ENCODE measurements at places on chromosomes 6 and 20.

- DNase-seq, result peak; percentile 33
Observed at GRCh38 chr6:20875369-20875963, 341.2 kb downstream of the CDKAL1 start.

DNA sequence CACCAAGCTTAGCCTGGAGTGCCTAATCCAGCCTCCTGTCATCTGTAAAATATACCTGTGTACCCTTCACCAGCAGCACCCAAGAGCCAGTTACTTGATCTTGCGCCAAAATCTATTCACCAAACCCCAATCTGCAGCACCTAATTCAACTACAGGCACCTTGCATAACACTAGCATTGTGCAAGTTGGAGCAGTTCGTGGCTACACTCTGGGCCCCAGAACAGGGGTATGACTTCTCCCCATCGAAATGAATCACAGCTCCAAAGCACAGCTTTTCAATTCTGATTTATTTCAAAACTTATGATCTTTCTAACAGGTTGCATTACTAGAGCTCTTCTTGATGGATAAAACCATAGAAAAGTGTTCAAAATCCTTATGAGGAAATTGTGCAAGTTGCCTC is 100.4 kb upstream of the TCF21 start:
- DNase-seq, result no peak

- DNase-seq, result peak; percentile 29
Observed at GRCh38 chr6:44289726-44290260, 19.5 kb downstream of the TMEM151B start.

DNA sequence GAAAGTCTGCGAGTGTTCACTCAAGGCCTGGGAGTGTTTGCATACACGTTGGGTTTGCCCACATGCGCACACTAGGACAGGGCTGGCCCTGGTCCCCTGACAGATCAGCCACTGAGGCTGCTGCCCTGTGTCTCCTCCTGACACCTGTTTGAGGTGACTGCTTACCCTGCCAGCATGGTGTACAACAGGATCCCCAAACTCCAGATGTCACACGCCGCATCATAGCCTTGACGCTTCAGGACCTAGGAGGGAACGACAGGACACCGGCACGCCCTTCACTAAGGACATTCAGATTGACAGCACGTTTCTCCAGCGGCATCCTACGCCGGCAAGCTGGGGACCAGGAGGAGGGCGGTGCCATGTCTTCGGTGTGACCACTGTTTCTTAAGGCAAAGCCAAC is 37.0 kb upstream of the MPC1 start:
- no peak for DNase-seq

DNA sequence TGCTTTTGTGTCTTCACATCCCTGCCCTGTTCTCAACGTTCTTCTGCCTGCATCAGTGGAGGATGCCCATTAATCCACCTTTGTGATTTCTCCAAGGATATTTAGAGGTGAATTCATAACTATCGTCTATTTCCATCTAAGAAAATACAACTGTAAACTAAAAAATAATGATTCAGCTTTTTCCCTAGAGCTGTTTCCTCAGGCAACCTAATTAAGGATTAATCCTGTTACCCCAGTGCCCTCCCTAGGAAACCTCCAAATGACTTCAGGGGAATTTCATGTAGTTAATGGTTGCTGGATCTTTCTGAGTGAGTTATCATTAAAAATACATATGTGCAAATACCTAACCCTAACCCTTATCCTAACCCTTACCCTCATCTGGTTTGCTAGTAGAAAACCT is 14.6 kb upstream of the AFDN start:
- DNase-seq, result no peak

GRCh38 chr20:44356353-44356723 is 839 bp downstream of the HNF4A start:
- DNase-seq, result no peak

GRCh38 chr6:9224539-9224938 is 789.2 kb upstream of the SLC35B3 start:
- no peak for DNase-seq

DNA sequence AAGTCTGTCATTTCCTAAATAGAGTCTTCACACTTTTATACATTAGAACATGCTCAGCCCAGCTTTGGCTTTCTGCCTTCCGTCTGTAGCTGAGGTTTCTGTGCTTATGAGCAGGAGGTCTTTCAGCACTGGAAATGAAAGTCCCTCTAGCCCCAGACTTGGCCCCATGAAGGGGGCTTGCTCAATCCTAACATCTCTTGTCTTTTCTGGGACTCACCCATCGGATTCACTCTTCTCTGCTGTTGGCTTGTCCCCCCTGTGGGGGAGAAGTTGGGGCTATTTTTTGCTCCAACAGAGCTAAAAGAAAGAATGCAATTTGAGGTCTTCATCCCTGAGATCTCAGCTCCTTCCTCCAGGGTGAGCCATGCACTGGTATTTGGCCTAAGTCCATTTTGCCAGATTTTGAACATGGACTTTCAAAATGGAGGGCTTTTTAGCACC is 177.7 kb downstream of the MRPL14 start:
- no peak for DNase-seq

- no peak for DNase-seq
Observed at GRCh38 chr6:45986746-45987274, 28.9 kb downstream of the CLIC5 start.

DNA sequence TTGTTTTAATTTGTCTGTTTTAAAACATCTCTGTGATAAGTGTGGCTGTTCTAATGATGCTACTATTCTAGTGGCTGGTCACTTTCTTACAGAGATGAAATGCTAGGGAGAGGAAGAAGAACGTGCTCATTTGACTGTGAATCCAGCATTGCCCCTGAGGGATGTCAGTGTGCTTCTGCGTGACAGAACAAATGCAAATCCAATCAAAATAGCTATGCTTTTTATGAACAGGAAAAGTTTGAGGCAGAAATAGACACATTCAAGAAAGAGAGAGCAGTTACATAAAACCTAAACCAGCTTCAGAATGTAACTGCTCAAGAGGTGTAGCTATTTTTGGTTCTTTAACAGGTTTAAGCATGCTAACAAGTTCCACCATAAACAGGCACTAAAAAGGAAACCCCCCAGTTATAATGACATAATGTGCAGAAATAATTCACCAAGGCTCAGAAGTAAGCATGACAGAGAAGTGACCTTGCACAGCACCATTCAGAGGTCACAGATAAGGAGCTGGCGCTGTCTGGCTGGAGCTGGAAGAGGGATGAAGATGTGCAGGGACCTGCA is 385.3 kb downstream of the EPM2A start:
- no peak for DNase-seq

- DNase-seq, result peak; percentile 34
Observed at GRCh38 chr20:38210741-38211140, 45.7 kb upstream of the TGM2 start.

DNA sequence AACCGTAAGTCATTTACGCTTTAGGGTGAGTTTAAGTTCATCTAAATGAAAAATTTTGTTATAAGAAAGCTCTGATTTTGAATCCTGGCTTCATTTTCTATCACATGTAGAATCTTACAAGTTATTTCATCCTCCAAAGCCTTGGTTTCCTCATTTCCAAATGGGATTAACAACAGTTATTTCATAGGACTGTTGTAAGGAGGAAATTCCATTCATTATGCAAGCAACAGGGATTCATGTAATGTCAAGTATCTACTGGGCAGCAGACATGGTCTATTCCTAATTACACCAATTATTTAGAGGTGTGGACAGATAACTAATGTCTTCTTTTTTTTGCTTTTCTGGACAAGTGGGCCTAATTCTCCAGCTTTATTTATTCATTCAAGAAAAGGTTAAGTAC is 154.0 kb downstream of the PDSS2 start:
- no peak for DNase-seq

DNA sequence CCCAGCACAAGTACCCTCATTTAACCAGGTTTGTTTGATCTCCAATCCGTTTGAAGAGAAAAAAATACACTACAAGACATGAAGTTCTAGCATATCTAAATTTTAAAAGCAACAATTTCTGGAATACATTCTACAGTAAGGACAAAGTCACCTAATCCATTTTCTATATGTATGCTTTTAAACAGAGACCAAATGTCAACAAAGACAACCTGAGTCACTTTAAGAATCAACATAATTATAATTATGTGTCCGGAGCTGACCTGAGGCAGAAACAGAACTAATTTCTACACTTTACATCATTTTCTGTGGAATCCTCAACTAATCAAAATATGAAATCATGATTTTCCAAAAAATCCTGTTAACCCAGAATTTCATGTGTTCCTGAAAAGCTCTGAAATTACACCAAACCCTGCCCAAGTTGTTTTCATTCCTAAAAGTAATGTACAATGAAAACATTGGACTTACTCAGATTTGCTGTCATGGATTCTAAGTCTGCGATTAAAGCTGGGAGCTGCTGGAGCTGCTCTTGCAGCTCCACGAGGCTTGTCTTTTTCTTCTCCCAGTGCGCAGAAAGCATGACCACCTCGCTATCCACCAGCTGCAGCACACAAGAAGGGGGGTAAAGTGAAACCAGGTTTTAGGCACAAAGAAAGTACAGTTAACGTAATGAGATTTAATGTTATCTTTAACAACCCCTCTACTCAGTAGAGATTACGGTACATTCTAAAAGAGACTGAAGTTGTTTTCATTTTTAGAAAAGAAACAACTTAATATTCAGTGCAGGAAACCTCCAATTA is 35.8 kb downstream of the DTNBP1 start:
- no peak for DNase-seq

GRCh38 chr6:119124079-119124824 is 45.8 kb upstream of the FAM184A start:
- DNase-seq, result no peak

Measured in suppressor macrophage treated with lipopolysaccharide for 1 hour (primary cell).